DMS53 (cell line): ENCODE measurements at places on chromosomes 1 and 21.

DNA sequence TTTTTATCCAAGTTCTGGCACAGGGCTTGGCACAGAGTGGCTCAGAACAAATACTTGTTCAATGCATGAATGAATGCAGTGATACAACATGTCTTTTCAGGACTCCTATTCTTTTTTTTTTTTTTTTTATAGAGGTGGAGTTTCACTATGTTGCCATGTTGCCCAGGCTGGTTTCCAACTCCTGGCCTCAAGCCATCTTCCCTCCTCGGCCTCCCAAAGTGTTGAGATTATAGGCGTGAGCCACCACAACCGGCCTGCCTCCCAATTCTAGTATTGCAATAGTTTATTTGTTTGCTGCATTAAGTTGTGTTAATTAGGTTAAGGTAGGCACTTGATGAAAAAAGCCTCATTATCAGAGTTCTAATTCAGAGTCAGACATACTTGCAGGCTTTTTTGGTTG is 17.9 kb downstream of the UBE4B start:
- no peak for DNase-seq

GRCh38 chr1:83090195-83090594 is 908.7 kb downstream of the TTLL7 start:
- no peak for DNase-seq

DNA sequence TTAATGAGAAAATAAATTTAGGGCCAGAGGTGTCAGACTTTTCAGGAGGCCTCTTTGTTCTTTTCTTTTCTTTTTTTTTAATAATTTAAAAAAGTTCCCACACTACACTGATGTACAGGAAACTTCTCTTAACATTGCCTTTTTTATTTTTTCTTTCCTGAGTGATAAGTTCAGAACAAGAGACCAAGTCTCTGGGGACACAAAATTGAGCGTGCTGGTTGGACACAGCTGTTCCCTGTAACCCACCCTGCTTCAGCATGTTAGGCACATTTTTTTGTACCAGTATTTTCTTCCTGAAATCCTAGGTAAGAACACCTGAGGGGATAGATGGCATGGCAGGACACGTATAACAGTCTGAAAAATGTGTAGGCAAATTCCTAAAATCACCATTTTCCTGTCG is 50.1 kb downstream of the PBX1 start:
- no peak for DNase-seq

DNA sequence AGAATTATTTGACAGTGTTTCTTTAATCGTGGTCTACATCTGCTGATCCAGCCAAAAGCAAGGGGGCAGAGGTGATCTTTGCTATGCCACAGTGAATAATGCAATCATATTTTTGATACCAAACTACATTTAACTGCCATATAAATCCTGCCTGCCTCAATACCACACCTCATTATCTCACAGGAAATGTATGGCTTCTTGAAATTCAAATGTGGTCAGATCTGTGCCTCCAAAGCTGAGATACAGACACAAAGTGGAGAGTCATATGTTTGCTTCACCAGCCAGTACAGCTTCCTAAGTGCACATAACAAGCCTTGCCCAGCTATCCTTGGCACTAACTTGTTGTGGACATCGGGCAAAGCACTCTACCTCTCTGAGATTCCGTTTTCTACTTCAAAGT is 250.0 kb upstream of the NFIA start:
- DNase-seq: no peak

DNA sequence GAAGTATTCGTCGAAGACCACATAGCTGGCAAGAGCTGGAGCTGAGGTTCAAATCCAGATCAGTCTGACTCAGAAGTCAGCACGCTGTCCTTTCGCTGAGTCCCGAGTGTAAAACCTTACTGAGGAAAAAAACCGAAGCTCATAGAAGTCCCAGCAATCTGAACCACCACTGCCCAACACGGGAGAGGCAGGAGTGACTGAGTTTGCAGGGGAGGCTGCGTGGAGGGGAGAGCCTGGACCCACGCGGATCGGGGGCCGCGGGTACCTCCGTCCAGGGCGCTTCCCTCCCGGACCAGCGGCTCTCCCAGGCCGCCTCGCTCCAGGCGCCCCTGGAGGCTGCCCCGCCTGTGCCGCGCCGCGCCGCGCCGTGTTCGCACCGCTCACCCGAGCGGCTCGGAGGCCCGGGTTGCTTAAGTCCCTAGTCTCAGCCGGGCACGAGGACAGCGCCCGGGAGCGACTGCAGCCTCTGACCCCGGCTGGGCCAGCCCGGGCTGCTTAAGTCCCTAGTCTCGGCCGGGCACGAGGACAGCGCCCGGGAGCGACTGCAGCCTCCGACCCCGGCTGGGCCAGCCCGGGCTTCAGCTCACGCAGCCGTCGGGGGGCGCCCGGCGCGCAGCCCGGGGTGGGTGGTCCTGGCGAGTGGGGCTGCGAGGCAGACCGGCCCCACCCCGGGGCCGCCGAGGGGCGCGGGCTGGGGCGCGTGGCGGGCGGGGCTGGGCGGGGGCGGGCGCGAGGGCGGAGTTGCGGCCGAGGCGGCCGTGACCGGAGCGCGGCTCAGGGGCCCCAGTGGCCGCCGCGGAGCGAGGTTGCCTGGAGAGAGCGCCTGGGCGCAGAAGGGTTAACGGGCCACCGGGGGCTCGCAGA is at the start of gene ADAMTSL4:
TSS of gene ADAMTSL4 (plus strand) at position 777 of the 864 bp plus-strand sequence. CDS start 2,881 bp downstream, outside the sequence.
- peak; percentile 88 for DNase-seq

DNA sequence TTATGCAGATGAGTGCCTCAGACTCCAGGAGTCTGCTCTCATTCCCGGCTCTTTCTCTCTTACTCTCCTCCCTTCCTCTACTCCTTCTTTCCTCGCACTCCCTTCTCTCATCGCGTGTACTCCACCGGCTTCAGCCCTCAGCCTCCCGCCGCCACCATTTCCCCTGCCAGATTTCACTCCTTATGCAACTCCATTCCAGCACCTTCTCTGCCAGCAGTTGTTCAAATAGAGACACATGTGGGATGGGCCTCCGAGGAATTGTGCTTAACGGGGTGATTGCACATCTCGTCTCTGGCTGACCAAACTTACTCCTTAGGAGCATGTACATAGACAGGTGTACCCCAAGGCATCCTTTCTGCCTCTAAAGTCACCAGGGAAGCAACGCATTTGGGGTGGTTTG is 2.1 kb downstream of the CNTN2 start:
- DNase-seq: no peak

- DNase-seq: peak; percentile 86
These were observed 173.3 kb upstream of the FOXD3 start for GRCh38 chr1:63148825-63149645.
